ENCODE measurements at places on chromosomes 12 and 14. TPM values are rescaled to one million over a fixed set of nuclear protein-coding genes. Genes with fewer than 3 reads are reported as not detected.

- DNase-seq = no peak
These were observed 9.7 kb downstream of the CKB start for GRCh38 chr14:103512701-103513611.

DNA sequence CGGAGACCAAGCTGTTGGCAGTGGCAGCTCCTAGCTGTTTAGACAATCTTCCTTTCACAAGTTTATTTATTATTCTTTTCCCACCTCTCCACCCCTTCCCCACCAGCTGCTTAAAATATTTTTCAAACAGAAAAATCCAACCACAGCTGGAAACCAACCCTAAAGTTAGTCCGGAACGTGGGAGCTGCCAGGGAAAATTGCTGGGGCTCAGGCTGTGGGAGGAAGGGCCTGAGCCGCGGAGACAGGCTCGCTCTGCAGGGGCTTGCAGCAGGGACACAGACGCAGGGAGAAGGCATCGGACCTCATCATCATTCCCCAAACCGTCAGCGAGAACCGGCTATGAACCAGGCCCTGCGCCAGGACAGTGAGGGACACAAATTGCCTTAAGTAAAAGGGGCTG, 16.1 kb upstream of the TMEM106C start:
- no peak for DNase-seq

DNA sequence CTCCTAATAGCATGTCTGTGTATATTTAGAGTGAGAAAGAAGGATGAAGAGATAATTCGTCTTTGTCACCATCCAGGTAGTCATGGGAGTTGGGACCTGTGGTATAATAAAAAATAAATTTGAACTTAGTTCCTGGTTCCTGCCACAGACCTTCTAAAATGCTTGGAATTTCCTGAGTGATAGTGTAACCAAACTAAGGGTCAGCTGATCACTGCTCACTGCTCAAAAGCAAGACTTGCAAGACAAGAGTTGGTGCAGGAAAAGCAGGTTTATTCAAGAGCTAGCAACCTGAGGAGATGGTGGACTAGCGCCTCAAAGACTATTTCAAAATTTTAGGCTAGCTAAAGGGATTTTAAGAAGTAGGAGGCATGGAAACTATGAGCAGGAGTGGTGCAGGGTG, 19.1 kb downstream of the ANG start:
- no peak for DNase-seq

DNA sequence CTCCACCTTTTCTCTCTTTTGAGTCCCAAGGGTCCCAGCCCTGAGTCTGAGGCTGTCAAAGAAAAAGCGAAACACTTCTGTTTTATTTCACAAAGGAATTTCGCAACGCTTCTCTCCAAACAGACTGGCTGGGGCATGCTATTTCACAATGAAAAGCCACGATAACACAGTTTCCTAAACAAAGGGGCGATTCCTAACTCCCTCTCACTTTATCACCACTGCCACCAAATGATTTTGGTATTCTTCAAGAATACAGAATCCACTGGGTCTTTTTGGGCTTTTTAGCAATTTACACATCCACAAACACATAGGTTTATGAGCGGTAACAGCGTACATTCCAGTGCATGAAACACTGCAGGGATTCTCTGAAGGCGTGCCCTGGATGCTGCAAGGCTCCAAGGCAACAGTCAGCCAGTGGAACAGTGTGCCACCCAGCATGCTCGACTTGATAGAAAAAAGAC, 161.2 kb downstream of the DAD1 start:
- no peak for DNase-seq

DNA sequence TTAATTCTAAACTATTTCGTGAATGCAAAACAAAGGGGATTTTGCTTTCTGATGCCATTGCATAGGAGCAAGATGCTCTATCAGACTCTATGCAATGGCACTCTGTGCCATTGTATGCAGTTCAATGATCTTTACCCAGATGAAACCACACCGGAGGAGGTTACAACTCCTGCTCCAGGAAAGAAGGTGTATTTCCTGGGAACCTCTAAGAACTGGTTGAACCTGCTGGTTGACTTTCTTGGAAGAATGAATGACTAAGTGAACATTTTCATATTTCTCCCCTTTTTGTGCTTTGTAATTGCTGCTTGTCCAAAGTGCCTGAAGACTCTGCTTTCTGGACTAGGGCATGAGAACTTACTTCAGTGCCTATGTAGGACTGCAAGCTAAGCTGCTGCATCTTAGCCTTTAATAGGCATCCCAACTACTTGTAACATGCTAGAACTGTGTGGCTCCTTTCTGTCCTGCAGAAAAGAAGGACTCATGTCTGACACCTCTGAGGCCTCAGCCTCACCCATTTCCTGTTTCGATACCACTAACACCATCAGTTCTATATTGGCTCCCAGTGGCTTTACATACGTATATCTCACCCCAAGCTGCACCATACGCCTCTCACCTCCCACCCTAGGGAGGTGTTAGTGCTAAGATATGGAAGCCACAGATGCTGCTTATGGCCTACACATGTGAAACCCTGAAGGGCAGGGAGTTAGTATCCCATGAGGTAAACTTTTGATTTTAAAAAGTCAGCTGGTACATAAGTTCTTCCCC, 193.5 kb upstream of the CNOT2 start:
- DNase-seq = no peak

GRCh38 chr14:22791301-22791700, 23.9 kb downstream of the SLC7A7 start:
- DNase-seq = no peak

LTBP2 gene
- total RNA-seq = 0.11 TPM
